ENCODE measurements at places on chromosomes 5 and 9.

GRCh38 chr5:39266442-39266841, 47.1 kb upstream of the FYB1 start:
- DNase-seq = no peak

GRCh38 chr5:96148376-96148775, 186.7 kb upstream of the ELL2 start:
- no peak for DNase-seq

DNA sequence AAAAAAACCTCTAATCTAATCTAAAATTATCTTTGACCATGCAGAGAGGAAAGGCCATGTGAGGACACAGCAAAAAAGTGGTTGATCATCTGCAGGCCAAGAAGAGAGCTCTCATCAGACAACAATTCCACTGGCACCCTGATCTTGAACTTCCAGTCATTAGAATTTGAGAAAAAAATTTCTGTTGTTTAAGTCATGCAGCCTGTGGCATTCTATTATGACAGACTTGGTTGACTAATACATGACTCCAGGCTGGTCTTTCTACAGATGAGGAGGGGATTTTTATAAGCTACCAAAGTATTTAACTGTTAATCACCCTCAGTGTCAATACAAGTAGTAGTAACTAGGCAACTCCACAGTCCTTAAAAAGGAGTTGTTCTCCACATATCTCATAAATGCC, 358.5 kb upstream of the RGMB start:
- DNase-seq = peak; percentile 98

GRCh38 chr9:95719354-95719753, 156.1 kb upstream of the ERCC6L2 start:
- DNase-seq = no peak

DNA sequence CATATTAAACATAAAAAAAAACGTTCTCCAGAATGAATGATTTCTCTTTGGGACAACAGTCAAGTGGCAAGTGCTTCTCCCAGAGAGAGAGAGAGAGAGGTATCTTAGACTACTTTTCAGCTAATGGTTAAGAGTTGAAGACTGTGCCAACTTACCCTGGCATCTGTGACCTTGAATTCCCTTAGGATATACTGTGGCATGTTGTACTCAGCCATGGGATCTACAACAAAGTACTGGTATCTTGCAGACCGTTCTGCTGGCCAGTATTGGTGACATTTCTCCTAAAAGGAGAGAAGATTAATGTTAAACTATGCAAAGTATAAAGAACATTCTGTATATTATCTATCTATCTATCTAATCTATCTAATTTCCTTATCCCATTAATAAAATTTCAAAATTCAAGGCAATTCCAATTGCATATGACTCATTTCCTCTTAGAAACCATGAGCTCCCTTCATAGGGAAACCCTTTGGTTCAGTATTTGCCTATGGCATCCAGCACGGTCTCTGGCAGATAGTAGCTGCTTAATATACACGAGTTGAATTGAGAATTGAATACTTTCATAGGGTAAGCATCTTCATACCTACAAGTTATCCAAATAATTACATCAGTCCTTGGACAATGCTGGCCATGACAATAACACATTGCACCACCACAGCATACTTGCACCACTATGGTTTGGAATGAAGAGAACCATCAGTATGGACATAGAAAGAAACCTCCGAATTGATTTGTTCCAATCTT, 539.4 kb upstream of the DMAC1 start:
- DNase-seq = no peak

DNA sequence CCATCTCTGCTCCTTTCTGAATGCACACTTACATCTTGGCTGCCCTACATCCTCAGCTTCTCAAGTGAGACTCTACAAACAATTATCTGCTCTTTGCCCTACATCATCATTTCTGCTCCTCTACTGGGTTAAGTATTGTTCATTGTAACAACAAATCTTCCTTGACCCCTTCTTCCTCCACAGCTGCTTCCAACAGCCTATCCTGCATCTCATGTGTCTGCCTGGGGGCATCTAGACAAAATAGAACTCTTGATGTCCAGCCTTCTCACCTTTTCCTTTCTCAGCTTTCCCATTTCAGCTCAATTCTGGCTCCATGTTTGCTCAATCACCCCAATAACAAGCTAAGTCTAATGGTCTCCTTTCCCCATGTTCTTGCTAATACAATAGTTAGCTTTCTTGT, 509.8 kb downstream of the DIRAS2 start:
- no peak for DNase-seq

GRCh38 chr9:18061856-18062255, 412.1 kb upstream of the ADAMTSL1 start:
- DNase-seq = peak; percentile 41

DNA sequence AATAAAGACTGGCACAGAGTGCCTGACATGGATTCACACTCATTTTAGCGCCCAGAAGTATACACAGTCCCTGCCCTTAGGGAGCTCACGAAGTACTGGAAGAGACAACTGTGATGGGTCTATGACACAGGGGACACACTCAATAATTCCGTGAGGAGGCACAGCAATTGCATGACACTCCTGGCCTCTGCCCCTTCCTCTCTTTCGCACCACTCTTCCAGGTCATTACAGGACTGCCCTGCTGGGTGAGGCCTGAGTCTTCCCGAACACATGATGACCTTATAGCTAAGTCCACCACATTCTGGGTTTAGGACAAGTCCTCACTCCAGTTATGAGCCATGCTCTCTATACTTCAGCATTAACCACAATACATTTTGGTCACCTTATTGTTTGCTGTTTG, 134.7 kb downstream of the GNA14 start:
- DNase-seq = no peak

DNA sequence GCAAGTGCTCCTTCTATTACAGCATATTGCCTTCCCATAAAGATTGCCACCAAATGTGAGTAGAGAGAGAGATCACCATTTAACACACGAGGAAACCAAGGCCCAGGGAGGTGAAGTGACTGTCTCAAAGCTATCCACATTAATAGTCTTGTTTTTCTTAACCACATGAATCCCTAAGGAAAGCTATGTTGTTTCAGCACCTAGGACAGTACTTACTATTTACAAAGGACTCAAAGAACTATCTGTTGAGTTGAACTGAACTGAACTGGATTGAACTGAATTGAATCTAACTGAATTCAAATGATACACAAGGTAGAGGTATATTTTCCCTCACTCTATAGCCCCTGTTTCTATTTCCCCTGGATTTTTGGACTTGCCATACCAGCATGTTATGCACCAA, 430.4 kb downstream of the CAAP1 start:
- DNase-seq = no peak

- no peak for DNase-seq
Observed at GRCh38 chr5:167821151-167821550, 470.3 kb upstream of the WWC1 start.

- DNase-seq = no peak
Observed at GRCh38 chr5:123647066-123647465, 135.1 kb downstream of the CSNK1G3 start.

- peak; percentile 34 for DNase-seq
Observed at GRCh38 chr5:78162253-78162862, 132.1 kb downstream of the AP3B1 start.

DNA sequence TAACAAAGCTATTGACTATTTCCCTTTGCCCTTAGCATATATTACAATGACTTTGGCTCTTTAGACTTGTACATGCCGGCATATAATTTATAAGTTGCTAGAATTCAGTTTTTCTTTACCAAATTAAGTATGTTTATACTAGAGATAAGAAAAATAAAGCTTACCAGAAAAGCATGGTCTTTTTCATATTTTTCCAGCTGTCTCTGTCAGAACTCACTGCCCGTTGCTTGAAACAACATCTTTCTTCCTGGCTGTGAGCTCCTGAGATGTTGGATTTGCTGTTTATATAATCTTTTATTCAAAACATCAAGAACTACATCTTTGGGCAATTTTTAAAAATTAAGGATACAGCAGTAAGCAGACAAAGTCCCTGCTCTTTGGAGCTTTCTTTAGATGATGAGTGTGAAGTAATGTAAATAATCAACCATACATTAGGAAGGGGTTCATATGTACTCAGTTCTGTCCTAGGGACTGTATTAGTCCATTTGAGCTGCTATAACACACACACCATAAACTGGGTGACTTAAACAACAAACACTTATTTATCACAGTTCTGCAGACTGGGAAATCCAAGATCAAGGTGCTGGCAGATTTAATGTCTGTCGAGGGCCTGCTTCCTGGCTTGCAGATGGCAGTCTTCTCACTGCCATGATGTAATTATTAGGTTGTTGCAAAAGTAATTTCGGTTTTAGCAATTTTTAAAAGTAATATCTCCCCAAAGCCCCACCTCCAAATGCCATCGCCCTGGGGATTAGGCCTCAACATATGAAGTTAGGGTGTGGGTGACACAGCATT, 45.4 kb upstream of the RANBP3L start:
- DNase-seq = no peak

DNA sequence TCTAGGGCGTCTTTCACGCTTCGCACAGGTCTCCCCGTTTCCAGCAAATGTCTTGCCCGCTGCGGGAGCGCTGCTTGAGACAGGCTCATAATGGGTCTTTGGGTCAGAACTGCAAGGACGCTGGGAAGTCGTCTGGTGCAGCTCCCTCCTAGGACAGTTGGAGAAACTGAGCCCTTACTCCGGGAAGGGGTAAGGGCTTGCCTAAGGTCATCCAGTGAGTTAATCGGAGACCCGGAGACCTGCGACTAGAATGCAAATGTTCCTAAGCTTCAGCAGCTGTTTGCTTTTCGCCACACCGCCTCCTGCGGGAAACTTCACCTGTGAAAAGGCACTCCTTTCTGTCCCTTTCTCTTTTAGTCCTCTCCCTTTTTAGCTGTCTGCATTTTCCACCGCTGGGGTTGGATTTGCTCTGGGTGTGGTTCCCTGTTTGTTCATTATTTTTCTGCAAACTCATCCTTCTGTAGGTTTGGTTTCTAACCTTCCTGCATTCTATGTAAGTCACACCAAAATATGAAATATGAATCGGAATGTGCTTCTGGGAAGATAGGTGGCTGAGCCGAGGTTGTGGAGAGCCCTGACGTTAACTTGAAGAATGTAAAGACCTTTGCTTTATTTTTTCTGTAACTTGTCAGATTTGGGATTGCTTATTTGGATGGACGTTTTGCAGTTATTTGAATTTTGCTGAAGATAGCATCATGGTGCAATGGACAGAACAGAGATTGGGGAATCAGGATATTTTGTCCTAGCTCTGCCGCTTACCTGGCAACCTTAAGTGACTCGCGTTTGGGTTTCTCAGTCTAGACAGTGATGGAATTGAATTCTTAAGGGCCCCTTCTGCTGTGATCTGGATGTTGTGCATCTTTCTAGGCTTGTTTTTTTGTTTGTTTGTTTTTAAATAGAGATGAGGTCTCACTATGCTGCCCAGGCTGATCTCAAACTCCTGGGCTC, 909 bp downstream of the SLC36A1 start:
- no peak for DNase-seq

GRCh38 chr5:13674391-13674790, 270.1 kb downstream of the DNAH5 start:
- DNase-seq = no peak

- DNase-seq = peak; percentile 73
Observed at GRCh38 chr9:132673355-132673754, 3.1 kb downstream of the GTF3C4 start.

- no peak for DNase-seq
Observed at GRCh38 chr9:4689687-4690104, 10.3 kb downstream of the CDC37L1 start.

- no peak for DNase-seq
Observed at GRCh38 chr9:115553060-115553773, 435.3 kb upstream of the TNC start.

GRCh38 chr9:13939701-13940490, 374.0 kb downstream of the NFIB start:
- DNase-seq = no peak

DNA sequence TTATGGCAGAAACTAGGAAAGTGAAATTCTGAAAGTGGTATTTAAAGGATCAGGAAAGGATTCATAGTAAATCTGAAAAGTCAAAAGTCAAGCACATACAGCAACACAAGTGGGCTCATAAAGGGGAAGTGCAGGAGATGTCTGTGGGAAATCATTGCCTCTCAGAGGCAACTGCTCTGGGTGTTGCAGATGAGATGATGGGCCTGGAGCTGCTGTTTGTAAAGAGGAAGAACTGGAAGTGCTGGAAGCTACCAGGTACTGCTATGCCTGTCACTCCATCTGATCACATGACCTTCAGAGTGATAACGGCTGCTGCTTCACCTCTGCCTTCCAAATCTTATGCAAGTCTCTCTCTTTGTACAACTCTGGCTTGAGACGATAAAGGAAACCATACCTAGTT, 55.9 kb downstream of the ADRB2 start:
- no peak for DNase-seq

- DNase-seq = no peak
Observed at GRCh38 chr9:95991326-95991725, 115.8 kb downstream of the ERCC6L2 start.

DNA sequence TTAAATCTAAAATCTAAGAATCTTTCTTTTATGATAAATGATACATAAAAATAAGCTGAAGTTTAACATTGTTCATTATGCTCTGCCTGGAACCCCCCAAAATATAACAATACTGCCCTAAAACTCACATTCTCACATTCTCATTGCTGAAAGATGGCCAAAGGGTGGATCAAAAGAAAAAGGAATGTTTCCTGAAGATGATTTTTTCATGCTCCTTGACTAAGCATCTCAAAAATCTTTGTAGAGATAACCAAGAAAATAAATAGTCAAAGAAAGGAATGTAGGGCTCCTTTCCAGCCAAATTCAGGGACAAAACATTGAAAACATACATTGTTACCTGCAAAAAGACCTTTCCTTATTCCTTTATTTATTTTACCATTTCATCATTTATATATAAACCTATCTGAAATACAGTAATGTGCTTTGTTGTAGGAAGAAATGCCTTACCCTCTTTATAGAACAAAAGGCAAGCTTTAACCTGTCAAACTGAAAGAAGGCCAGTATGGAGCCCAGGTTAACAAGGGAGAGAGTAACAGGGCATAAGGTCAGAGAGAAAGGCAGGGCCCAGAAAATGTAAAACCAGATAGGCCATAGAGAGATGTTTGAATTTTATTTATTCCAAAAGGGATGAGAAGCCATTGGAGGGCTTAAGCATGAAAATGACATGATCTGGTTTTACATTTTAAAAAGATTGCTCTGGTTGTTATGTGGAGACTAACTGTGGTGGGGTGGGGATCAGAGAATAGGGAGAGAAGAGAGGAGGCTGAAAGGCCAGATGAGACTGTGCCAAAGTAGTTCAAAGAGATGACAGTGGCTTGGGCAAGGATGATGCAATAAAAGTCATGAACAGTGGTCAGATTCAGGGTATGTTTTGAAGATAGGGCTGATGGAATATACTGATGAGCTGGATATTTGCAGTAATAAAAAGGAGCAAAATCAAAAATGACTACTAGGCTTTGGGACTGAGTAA, 37.3 kb upstream of the CDK5RAP2 start:
- peak; percentile 51 for DNase-seq

All from iris pigment epithelial cell (primary cell).